Bronchial epithelial cell (primary cell): ENCODE measurements at places on chromosomes 5 and 9. TPM values are rescaled to one million over a fixed set of nuclear protein-coding genes. Genes with fewer than 3 reads are reported as not detected.

GRCh38 chr5:109739741-109740728 is 50.3 kb downstream of the MAN2A1 start:
- peak; percentile 65 for DNase-seq

RORB gene
- total RNA-seq: under 0.01 TPM in 1 of 2 replicates, not detected in the other

GRCh38 chr9:131671133-131671520 is 68.7 kb downstream of the RAPGEF1 start:
- no peak for DNase-seq

DNA sequence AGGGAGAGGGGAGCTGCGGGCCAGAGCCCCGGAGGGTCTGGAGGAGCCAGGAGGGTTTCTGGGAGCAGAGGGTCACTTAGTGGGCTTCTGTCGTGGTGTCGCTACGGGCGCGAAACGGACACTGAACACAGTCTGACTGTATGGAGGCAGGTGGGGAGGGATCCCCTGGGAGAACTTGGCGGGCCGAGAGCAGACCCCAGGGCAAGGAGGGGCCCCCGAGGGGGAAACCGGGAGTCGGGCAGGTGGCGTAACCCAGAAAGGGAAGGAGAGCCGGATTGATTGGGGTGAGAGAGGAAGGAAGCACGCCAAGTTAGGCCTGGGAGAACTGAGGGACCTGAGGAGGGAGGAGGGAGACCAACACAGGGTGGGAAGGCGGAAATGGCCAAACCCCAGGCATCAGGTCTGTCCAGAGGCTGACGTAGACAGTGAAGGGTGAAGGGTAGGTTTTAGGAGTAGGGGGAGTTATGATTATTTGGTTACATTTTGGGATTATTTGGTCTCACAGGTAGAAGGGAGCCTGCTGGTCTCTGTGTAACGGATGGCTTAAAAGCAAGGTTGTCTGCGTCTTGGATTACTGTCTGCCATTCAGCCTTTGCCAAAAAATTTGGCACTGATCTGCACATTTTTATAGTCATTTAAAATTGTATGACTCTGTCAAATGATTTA is 3.3 kb upstream of the MSMP start:
- DNase-seq: peak; percentile 32

DNA sequence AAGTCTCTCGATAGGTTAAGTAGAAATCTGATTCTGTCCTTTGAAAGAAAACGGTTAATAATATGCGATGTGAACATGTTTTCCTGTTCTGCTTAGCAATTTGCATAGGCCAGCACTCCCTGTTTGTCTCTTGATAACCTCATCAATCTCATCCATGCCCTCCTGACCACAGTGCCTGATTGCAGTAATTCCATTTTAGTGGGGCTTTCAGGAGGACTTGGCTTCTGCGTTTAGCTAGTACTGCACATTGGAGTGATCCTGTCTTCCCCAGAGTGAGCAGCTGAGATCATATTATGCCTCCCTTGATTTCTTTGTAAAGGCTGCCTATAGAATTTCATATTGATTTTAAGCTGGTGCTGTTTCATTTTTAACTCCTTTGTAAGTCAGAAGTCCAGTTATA is 335.9 kb upstream of the ISL1 start:
- DNase-seq: no peak

DNA sequence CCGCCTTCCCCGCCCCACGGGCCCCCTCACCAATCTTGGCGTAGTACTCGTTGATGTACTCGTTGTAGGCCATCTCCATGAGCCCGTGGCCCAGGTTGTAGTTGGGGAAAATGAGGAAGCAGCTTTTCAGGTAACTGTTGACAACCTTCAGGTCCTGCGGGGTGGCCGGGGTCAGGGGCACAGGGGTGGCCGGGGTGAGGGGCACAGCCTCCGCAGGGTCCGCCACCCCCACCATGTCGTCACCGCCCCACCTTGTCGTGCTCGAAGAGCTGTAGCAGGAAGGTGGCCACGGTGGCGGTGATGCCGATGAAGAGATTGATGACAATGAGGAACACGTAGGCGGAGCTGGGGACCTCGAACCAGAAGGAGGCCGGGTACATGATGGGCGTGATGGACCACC is 14.8 kb upstream of the CLIC3 start:
- no peak for DNase-seq

DNA sequence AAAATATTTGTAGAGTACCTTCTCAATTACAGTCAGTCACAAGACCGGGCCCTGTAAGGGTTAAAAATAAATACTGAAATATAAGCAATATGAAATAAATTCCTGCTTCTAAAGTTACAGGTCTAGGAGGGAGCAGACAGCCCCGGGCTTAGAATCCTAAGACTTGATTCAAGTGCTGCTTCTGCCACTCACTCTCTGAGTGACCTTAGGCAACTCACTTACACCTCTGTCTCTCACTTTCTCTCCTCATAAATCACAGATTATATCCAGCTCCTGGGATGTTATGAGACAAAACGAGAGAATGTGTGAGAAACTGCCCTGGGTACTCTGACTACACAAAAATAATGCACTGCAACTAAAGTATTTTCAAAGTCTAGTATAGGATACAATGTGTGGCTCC is 101.9 kb downstream of the PDE4D start:
- DNase-seq: no peak

GRCh38 chr5:6446626-6447309 is 1.9 kb upstream of the UBE2QL1 start:
- DNase-seq: no peak

- no peak for DNase-seq
Measured at GRCh38 chr5:158264264-158264663, 405.3 kb upstream of the CLINT1 start.

DNA sequence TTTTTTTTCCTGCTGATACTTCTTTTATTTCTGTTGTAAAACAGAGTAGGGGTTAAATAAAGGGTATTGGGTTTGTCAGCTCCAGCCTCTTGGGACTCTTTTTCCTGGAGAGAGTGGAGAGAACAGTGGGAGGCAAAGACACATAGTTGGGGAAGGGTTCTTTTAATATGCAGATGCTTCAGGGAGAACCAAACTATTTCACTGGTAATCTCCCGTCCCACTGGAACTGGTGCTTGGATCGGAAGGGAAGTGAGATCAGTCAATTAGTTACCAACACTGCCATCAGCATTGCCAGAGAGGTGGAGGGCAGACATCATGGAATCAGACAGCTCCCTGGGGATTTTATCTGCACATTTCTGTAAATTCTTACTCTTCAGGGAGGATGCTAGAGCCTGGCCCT is 47.6 kb upstream of the ELOVL7 start:
- no peak for DNase-seq

AIF1L gene
- 2.6 and 7.7 TPM in 2 replicates for total RNA-seq

TEK gene
- under 0.01 and 0.26 TPM in 2 replicates for total RNA-seq

DOCK8 gene
- total RNA-seq: 0.26 and 0.38 TPM in 2 replicates

DNA sequence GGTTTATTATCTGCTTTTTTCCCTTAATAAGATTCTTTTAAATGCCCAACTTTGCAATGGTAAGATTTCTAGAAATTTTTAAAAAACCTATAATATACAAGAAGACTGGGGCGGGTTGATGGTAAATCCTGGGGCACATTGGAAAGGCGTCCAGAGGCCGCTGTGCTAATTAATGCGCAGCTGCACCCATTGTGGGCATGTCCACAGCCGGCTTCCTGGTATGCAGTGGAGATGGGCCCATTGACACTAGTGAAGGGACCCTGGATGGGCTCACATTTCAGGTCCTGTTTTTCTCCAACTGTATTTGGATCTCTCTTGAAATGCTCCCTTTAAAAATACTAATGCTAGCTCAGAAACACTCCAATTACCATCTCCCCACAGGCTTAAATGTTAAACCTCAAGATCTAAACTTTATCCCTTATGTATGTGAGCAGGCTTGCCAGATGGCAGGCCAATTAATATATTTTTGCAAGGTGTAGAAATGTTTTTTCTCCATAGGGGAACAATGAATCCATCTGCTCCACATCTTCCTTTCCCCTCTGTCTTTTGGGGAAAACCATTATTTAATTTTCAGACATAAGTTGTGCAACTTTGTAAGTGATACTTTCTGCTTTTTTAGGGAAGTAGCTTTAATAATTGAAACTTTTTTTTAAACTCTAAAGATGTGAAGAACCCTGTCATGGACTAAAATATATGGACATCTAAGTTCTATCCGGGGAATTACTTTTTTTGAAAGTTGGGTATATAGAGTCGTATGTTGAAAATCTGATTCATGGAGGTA is 177.3 kb downstream of the CD180 start:
- no peak for DNase-seq

- no peak for DNase-seq
Measured at GRCh38 chr5:141867139-141867538, 11.1 kb downstream of the PCDH1 start.

DNA sequence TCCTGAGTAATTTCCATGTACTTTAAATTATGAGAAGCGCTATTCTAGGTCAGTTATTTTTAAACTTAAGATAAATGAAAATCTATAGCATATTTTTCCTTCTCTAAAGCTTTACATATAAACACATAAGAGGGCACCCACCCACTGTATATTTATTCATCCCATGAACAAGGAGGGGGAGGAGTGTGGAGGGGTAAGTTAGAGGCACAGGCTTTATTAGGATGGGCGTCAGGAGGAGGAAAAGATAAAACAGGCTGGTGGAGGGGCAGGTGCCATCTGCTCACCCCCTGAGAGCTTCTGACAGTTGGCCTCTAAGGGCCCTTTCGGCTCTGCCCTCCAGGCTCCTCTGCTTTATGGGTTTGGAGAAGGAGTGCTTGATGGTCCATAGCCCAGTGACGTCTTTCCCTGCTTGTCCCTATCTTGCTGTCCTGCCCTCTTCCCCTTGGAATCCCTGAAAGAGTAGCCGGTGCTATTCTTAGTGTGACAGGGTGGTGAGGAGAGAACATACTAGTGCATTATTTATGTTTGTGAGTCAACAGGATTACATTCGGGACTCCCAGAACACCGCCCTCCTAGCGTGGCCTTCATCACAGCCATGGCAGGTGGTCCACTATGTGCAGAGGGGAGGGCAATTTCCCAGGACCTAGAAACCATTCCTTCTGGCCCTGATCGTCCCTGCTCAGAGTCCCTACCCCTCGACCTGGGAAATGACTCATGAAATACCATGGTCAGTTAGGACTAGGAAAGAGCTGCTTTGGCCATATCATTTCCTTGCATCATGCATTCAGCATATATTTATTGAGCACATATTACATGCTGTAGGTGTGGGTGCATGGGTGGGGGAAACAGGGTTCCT is 7.9 kb upstream of the SYNPO start:
- DNase-seq: no peak

DNA sequence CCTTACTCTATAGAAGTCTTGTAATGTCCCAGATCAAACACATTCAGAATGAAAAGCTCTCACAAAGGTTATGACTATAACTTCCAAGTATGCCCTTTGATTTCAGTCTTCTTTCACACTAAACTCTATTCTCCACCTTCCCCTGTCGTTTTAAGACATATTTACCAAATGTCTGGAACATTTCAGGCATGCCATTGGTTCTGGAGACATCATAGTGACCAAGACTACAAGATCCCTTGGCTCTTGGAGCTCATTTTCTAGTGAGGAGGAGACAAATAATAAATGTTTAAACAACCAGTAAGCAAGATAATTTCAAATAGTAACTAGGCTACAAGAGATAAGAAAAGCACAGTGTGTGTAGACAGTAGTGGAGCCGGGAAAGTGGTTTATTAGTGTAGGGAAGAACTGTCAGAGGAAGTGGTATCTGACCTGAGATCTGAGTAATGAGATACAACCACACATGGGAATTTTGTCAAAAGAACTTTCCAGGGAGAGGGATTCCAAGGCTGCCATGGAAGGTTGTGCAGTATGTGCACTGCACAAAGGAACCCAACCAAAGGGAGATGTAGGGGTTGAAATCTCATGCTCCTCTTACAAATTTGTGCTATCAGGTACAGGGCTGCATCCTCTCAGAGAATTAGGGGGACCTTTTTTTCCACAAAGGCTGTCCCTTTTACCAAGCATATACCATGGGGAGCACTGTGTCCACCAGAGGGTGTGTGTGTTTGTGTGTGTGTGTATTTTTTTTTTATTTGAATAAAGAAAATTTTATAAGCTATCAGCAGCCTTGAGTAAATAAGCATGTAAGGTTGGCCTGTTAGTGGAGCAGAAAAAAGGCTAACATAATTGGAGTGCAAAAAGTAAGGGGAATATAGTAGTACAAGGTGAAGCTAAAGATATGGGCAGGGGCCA is 1279.1 kb upstream of the WWC1 start:
- DNase-seq: no peak

GRCh38 chr9:127770583-127770904 is 7.9 kb downstream of the SH2D3C start:
- no peak for DNase-seq

GRCh38 chr5:143251946-143252345 is 151.5 kb downstream of the NR3C1 start:
- DNase-seq: no peak

DNA sequence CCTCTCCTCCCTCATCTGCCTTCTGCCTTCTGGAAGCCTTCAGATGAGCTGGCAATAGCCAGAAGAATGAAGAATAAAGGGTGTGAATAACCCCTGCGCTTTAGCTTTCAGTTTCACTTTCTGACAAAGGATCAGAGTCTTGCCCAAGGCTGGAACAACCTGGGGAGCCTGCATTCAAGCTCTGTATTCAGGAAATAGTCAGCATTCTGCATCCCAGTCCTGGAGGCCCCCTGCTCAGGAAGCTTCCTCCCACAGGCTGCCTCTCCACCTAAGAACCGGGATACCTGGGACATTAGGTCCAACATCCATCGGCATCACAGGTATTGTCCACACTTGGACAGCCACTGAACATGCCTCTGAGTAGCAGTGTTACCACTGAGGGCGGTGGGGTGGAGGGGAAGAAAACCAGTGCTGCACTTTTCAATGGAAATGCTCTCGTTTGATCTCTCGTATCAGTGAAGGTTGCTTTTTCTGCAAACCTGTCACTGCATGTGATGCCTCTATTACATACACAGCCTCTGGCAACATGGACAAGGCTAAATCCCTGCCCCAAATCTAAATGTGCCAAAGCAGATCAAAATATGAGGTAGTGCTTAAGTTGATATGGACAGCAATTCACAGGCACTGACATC is 39.8 kb upstream of the ACO1 start:
- DNase-seq: peak; percentile 18

DNA sequence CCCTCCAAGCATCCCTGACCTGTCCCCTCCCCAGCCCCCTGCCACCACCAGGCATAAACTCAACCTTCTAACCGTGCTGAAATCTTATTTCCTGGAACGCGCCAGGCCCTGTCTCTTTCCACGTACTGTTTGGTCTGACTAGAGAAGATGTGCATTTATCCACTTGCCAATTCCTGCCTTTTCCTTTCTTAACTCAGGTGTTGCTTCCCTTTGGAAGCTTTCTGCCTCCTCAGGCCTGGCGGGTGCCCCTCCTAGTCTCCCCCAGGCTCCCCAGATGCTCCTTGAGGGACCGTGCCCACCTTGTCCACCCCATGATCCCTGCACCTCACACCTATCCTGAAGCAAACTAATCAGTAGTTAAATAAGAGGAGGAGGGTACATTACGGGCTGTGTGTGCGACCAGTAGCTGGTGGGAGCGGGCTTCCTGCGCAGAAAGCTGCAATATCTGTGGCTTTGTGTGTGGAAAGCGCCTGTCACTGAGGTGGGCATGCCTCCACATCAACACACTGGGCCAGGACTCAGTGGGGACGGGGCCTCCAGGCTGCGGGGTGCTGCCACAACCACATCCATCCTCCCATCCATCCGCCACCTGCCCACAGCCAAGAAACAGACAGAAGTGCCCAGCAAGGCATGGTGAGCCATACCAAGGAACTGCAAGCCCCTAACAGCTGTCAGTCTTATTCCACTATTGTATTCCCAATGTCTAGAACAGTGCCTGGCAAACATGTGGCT is 73.5 kb downstream of the COL23A1 start:
- DNase-seq: no peak
